Stimulated activated CD4-positive, alpha-beta T cell treated with anti-CD3 and anti-CD28 coated beads, Interleukin-15, amount 100 ng/mL, for 1 hour (primary cell): ENCODE measurements at places on chromosomes 2 and 18.

DNA sequence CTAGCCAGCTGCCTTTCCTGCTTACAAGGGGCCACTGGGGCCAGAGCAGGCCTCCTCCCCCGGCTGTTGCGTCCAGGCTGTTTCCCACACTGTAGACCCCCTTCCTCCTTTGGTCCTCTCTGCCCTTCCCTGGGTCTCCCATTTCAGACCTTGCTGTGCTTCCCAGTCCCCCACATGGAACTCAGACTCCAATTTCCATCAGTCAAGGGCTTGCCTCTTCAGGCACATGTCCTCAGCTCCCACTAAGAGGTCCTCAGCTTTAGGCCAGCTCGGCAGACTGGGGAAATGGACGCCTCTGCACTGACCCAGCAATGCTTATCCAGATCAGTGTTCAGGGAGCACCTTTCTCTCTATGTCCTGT is 98.0 kb upstream of the BZW1 start:
- DNase-seq = no peak

- DNase-seq = no peak
These were observed 665.4 kb upstream of the HS6ST1 start for GRCh38 chr2:128984081-128984480.

- no peak for DNase-seq
These were observed 2.5 kb downstream of the PAX3 start for GRCh38 chr2:222296311-222296741.

DNA sequence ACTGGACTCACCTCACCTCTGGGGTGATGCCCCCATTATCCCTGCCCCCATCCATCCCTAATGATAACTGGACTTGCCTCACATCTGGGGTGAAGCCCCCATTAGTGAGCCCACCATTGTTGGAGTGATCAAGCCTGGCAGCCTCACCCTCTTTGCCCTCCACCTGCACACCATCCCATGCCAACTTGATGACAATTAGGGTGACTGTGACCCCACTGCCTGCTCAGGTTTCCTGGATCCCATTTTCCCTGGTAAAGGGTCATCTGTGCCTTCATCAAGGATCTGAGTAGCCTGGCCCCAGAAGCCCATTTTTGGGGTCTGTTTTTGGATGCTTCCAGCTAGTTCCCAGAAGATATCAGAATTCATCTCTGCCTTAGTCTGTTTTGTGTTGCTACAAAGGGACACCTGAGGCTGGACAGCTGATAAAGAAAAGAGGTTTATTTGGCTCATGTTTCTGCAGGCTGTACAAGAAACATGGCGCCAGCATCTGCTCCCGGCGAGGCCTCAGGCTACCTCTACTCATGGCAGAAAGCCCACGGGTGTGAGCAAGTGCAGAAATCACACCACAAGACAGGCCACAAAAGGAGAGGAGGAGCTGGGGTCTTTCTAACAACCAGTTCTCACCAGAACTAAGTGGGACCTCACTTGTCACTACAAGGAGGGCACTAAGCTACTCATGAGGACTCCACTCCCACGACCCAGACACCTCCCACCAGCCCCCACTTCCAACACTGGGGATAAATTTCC is 196.4 kb upstream of the TWIST2 start:
- DNase-seq = no peak

DNA sequence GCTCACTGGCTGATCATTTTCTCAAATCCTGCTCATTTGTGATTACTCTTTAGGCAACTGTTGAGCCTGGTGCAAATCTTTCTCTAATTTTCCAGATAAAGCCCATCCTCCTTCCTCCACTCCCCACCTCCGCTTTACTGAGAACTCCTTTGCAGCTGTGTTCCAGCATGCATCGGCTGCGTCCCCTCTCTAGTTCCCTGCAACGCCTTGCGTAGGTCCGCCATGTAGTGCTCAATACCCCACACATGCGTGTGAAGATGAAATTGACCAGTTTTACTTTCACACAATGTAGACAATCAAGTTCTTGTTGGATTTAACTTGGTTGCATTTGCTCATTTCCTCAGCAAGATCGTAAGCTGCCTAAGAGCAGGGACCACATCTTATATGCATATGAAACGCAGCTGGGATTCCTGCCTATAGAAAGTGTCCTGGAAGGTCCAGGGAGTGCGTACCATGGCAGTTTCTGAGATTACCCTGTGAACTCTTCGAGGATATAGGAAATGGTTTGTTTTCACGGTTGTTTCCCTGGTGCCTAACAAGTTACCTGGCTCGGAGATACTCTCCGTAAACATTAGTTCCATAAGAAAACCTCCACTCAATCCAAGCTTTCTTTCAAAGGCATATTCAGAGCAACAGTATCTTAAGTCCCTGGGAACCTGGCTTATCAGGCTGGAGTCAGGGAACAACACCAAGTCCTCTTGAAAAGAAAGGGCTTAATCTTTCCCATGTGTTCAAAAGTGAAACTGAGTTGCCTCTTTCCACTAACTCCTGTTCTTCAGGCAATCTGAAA is 766.4 kb upstream of the ID2 start:
- DNase-seq = no peak

GRCh38 chr2:1915196-1915595 is 170.9 kb upstream of the PXDN start:
- no peak for DNase-seq

GRCh38 chr2:47310801-47311560 is 92.0 kb upstream of the MSH2 start:
- DNase-seq = no peak

DNA sequence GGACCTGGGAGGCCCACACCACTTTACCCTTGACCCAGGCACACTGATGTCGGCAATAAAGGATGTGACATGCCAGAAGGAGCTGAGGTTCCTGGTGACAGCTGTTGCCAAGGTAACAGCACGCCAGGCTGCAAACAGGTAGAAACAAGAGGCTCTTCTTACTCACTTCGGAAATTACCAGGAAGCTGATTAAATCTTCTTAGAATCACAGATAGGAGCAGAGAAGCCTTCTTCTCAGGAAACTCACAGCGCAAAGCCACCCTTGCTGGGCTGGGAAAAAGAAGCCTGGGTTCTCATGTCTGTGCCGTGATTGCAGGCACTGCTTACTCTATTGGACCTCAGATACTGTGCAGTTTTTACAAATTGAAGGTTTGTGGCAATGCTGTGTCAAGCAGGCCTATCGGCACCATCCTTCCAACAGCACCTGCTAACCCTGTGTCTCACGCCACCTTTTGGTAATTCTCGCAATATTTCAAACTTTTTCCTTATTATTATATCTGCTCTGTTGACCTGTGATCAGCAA is 61.0 kb upstream of the TAF1B start:
- DNase-seq = peak; percentile 61

DNA sequence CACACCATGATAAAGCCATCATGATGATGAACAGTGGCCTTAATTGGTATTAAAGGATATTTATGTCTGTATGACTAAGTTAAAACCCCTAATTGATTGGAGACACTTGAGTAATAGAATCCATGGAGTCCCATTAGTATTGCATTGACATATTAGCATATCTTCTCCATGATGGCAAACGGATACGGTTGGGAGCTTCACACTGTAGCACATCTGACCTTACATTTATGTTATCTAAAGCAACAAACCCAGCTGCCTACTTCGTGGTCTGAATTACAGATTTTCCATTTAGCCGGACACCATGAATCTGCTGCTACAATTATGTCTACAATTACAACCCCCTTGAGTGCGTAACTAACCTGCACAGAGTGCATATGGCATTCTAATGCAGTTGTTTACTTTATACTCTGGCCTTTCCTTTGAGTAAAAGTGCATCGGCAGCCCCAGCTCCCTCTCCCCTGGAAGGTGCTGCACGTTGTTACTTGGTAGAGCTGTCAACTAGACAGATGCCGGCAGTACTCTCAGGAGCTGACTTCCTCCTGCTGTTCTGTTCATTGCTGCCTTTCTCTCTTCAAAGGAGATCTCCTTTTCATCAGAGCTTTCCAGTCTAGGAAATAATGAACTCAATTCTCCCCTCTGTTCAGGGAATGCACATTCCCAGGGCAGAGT is 92.1 kb downstream of the LRRC30 start:
- no peak for DNase-seq

- DNase-seq = no peak
These were observed 58.1 kb downstream of the ROCK2 start for GRCh38 chr2:11286323-11286722.

- no peak for DNase-seq
These were observed 1.0 kb downstream of the SP5 start for GRCh38 chr2:170715932-170716777.
